Fibroblast of skin of left biceps (primary cell): ENCODE measurements at places on chromosomes 5 and 9.

DNA sequence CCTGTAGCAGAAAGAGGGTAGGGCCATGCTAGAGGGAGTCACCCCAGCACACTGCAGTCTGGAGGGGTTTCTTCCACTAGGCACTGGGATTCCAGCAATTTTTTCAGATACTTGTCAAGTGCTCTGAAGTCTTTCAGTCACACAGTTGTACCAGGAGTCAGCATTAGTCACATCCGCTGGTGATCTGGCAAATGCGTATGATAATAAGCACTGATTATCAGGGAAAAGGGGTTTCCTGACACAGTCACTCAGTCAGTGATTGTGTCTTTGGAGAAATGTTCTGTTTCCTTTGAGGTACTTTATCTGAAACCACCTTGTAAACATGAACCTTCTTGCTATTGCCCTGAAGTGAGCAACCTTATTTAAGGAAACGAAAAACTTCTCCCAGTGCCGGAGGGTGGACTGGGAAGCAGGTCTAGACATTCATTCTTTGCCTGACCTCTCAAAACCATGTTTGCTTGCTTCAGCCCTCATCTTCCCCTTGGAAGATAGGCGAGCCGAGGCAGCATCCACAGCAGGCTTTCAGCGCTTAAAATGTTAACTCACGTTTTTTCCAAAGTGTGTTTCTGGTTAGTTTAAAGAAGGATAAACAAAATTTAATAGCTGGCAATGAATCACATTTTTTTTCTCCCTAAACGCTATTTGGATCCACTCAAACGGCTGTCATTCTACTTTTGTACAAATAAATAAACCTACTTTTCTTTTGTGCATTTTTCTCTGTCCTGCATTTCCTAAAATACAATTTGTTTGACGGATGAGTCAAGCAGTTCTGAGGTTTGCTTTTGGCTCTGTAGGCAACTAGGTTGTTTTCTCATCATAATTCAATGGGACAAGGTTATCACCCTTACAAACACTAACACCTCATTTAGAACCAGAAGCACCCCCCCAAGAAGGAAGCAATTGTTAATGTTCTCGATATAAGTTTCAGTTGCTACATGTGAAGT is 77.7 kb downstream of the FOXD1 start:
- DNase-seq: peak; percentile 88

GRCh38 chr5:59850766-59851165 is 42.8 kb downstream of the PDE4D start:
- DNase-seq: no peak

DNA sequence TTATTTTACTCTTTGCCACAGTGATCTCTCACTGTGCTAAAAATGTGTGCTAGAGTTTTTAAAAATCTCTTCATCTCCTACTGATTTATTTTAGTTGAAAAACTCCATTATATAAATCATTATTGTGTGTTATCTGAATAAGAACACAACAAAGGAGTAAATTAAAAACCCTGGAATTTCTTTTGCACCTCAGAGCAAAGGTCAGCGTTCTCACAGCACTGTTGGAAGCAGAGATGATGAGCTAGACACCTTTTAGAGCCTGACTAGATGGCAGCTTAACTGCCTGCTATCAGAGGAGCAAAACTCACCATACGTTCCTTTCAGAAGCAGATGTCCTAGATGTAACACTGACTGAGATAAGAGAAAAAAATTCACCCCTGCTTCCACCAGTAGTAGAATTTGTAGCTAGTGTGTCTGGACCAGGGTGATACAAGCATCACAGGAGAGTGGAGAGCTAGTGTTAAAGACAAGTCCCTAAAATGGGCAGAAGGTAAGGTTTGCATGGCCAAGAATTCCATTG is 147.1 kb downstream of the ENTREP1 start:
- no peak for DNase-seq

- DNase-seq: no peak
These were observed 16.6 kb upstream of the SARDH start for GRCh38 chr9:133754688-133755227.

DNA sequence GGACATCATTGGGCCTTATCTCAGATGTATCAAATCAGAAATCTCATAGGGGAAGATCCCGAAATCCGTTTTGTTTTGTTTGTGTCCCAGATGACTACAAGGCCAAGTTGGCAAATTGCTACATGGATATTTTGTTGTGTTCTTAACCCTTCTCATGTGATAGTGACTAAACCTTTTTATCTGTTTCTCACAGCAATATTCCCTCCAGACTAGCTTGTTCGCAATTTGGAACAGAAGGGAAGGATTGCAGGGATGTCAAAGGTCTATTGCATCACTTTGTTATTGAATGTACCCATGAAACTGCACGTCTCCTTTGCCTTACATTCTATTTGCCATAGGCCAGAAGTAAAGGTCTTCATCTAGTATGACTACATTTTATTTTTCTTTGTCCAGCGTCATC is 453.9 kb downstream of the NFIB start:
- DNase-seq: no peak

DNA sequence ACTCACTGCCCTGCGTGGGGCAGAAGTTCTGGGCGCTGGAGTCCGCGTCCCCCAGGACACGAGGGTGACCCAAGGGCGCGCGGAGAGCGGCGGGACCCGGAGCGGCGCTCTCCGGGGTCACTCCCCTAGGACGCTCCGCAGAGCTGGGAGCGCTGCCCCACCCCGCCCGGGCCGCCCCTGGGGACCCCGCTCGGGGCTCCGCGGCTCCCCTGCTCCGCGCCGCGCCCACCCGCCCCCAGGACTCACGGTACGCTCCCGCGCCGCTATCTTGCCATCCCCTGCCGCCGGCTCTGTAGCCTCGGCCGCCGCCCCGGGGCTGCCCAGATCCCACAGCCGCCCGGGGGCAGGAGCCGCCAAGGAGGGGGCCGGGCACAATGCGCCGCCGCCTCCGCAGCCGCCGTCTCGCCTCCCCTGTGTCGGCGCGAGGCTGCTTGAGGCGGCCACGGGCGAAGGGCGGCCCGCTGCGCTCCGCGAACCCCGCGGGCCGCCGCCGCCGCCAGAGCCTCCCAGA is 303 bp downstream of the LIFR start:
- DNase-seq: no peak

GRCh38 chr5:148776780-148777179 is 49.6 kb upstream of the ADRB2 start:
- no peak for DNase-seq

- no peak for DNase-seq
These were observed 46.1 kb downstream of the ARHGEF28 start for GRCh38 chr5:73672132-73672531.

GRCh38 chr9:90838098-90838497 is 36.5 kb downstream of the SYK start:
- DNase-seq: no peak

- no peak for DNase-seq
These were observed 160.4 kb upstream of the MPDZ start for GRCh38 chr9:13439685-13440476.

- DNase-seq: no peak
These were observed 1.1 kb downstream of the HEXB start for GRCh38 chr5:74685979-74686631.

- DNase-seq: no peak
These were observed 62.8 kb downstream of the SV2C start for GRCh38 chr5:76145945-76146344.

GRCh38 chr9:106111039-106111730 is 416.8 kb downstream of the TMEM38B start:
- DNase-seq: no peak

DNA sequence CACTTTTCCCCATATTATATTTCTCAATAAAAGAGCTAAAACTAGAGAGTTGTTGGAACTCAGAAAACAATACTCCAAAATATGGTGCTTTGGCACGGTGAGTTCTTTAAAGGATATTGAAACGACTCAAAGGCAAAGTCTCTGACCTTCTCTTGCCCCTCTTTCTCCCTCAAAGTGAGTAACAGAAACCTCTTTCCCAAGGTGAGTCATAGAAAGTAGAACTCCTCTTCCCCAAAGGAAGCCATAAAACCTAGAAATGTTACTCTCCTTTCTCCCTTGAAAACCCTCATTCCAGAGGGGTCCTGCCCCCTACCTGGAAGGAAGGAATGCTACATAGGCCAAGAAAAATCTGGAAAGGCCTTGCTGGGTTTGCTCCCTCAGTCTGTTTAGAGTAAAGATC is 47.5 kb downstream of the RAPGEF6 start:
- DNase-seq: no peak

DNA sequence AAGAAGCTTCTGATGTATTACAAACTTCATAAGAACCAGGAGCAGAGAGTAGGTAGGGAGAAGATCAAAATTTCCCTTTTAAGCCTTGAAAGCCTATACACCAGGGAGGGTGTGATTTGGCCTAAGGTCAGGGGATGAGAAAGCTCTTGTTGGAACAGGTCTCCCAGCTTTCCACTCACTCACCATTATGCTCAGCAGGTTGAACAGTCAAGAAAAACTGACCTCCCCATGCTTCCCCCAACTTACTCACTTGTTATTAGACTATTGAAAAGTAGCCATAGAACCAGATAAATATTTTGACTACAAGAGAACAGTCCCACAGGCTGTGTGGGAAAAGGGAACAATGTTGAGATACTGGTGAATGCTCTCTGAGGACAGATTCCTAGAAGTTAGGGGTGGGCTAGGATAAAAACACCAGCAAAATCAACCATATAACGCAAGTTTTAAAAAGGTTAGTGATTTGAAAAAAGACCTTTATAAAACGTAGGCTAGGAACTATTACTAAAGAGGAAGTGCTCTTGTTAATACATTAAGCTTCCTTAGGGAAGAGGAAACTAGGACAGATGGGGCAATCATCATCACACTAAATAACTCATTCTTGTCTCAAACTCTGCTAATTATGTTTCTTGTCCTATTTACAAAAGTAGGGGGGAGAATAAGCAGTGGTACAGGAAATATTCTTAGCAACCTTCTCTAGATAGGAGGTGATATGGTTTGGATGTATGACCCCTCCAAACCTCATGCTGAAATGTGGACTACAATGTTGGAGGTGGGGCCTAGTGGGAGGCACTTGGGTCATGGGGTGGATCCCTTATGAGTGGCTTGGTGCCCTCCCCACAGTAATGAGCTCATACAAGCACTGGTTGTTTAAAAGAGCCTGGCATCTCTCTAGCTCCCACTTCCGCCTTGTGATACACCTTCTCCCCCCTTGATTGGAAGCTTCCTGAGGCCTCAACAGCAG is 31.0 kb downstream of the PCDHGC5 start:
- DNase-seq: no peak

- no peak for DNase-seq
These were observed 43.4 kb downstream of the ALDH1A1 start for GRCh38 chr9:72909428-72909827.

GRCh38 chr5:10081584-10081983 is 168.1 kb downstream of the ATPSCKMT start:
- no peak for DNase-seq

GRCh38 chr5:133814152-133814551 is 154.3 kb downstream of the C5orf15 start:
- no peak for DNase-seq

GRCh38 chr9:129354498-129354897 is 176.4 kb upstream of the IER5L start:
- no peak for DNase-seq

DNA sequence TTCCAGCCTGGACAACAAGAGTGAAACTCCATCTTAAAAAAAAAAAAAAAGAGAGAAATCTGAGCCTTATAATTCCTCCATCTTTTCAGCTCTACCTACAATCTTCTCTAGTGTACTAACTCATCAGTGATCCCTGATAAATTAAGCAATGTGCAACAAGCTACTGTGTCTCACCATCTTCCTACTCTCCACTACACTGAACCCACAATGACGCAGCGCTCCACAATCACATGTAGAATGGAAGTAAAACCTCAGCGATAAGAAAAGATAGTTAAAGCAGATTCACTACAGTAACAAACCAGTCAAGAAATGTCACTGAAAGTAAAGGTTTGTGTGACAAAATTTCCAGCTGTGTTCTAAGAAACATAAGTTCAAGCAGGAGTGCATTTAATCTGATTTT is 13.5 kb downstream of the ABCA1 start:
- DNase-seq: no peak

GRCh38 chr5:43664501-43665040 is 61.6 kb downstream of the NNT start:
- no peak for DNase-seq

- DNase-seq: no peak
These were observed 149.3 kb downstream of the RGS3 start for GRCh38 chr9:113612828-113613227.

- DNase-seq: no peak
These were observed 762.6 kb upstream of the SEMA6A start for GRCh38 chr5:117337064-117337749.

GRCh38 chr5:128163991-128164390 is 80.4 kb downstream of the SLC12A2 start:
- no peak for DNase-seq

- no peak for DNase-seq
These were observed 81.3 kb downstream of the RAPGEF1 start for GRCh38 chr9:131658377-131659129.

GRCh38 chr5:86143837-86144236 is 473.9 kb upstream of the COX7C start:
- no peak for DNase-seq

- no peak for DNase-seq
These were observed 88.3 kb downstream of the PHF2 start for GRCh38 chr9:93664549-93665120.

GRCh38 chr9:93567271-93567959 is 9.0 kb upstream of the PHF2 start:
- no peak for DNase-seq

DNA sequence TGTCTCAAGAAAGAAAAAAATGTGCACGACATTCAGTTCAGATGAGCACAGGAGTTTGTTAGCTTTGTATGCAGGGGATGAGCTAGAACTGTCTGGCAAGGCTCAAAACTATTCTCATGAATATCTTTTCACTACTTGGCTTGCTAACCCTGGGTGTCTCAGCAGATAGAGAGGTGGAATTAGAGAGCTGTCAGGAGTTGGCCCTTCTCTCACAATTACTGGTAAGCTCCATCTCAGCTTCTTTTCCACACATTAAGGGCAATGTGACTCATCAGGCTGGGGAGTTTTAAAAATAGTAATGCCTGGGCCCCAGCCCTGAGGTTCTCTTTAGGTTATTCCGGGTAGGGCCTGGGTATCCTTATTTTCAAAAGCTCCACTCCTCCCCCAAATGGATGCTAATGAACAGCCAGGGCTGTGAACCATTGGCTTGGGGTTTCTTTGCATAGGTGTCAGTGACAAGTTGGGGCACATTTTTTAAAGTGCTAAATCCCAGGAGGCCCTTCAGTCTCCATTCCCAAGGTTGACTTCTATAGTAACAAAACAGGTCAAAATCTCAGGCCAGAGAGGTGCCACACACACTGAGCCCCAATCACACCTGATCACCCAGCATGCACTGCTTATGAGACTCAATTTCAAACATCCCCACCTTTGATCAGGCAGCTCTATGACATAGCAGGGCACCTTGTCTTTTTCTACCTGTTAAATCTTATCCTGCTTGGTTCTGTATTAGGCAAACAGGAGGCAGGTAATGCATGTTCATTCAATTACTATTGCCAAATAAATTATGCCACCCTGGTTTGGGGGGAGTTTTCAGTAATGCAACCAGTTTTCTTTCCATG is 239.7 kb upstream of the DAP start:
- DNase-seq: no peak

DNA sequence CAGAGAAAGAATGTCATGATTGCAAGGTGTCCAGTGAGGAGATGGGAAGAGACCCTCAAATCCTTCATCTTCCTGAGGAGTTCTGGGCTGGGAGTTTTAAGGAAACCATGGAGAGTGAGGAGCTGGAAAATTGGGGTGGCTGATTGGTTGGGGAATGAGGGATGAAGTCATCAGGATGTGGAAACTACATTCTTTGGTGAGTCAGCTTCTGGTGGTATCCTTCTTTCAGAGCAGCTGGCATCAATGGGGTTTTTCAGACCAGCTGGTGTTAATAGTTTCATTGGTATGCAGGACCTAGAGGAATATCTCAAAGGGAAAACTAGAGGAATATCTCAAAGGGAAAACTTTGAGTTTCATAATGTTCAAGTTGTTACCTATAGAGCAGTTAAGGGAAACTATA is 45.2 kb downstream of the RNF180 start:
- DNase-seq: peak; percentile 64
